Stimulated activated CD8-positive, alpha-beta memory T cell treated with anti-CD3 and anti-CD28 coated beads, Interleukin-7, amount 100 ng/mL, for 4 hours (primary cell): ENCODE measurements at places on chromosomes 3 and 15.

DNA sequence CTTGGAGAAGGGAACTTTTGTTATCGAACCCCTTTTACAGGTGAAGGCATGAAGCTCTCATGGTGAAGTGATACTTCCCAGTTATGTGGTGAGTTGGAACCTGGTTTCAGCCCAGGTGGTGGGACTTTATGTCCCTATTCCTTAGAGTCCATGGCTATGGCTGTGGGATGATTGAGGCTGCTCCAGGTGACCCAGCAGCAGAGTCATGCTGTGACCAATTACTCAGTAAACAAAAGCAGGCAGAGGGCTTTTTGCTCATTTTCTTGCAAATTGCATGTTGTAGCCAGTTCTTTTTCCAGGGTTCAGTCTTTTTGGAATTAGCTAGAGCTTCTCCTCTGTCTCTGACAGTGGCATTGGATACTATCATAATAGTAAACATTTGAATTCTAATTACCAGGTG lies 70.7 kb downstream of the CACNA2D3 start:
- DNase-seq, result no peak

GRCh38 chr15:66778314-66778665 lies 76.3 kb downstream of the SMAD6 start:
- no peak for DNase-seq

DNA sequence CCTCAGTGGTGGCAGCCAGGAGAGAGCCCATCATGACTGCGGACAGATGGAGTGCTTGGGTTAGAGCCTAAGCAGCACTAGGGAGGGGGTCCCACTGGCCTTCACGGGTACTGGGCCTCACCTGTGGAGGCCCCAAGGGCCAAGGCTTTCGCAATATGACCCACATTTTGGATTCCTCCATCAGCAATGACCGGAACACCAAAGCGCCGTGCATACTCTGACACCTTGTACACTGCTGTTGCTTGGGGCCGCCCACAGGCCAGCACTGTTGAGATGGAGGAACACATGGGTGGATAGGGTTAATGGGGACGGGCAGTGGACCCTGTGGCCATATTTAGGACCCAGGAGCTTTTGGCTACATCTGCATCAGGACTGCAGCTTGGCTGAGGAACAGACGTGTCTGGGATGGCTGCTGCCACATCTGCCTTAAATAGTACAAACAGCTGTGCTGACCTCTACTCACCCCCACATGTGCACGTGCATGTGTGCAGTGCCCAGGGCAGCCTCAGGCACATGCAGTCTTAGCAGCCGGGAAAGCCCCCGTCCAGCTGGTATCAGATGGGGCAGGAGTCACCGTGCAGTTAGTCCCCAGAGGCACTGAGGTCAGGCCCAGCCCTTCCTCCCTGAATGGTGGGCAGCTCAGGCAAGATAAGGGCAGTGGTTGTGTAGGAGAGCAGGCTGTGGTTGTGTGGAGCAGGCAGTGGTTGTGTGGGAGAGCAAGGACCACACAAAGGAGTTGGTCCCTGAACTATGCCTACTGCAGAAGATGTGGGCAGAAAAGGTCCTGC lies 3.3 kb downstream of the NDUFAF3 start:
- no peak for DNase-seq

GRCh38 chr15:42080919-42081830 lies 13.2 kb downstream of the PLA2G4D start:
- no peak for DNase-seq

DNA sequence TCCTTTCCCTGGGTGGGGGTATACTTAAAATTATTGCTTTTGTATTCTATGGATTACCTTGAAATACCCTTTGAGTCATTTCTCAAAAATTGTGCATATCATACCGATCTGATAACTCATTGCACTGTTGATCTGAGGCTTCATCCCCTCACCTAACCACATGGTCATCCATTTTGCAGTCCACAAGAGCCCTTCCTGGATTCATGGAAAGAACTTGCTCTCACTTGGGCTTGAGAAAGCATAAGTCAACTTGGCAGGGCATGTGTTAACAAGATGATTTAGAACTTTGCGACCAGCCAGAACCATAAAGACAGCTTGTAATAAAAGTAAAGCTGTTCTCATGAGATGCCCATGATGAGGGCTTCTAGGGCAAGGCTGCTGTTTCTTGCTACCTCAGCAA lies 22.2 kb downstream of the MME start:
- no peak for DNase-seq

DNA sequence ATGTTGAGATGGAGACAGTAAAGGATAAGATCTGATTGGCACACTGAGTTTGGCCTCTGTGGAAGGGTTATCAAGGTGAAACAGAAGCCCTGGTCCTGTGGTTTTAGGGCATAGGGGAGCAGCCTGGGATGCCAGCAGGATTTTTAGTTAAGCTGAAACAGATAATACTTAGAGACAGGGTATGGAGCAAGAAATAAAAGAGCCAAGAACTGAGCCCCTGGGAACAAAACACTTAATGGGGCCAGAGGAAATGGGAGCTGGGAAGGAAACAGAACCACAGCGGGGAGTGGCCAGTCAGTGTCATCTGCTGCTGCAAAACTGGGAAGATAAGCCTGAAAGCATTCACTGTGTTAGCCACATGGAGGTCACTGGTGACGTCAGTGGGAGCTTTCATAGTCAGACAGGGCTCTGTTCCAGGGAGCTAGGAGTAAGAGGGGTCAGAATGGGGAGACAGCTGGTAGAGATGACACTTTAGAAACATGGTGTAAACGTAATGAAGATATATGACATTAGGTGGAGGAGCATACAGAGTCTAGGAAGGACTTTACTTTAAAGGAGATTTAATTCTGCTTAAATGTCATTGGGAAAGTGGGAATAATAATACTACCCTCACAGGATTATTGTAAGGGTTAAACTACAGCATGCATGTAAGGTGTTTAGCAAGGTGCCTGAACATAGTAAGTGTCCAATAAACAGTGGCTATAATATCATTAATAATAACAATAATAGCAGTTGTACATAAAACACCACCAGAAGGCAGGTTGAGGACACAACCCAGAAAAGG lies 172.7 kb upstream of the CTNNB1 start:
- DNase-seq, result no peak

GRCh38 chr3:156530980-156531379 lies 23.9 kb downstream of the SSR3 start:
- DNase-seq, result no peak

GRCh38 chr15:67520321-67521028 lies 456 bp upstream of the C15orf61 start:
- DNase-seq, result no peak

GRCh38 chr15:59830098-59830497 lies 141.0 kb upstream of the BNIP2 start:
- DNase-seq, result no peak

DNA sequence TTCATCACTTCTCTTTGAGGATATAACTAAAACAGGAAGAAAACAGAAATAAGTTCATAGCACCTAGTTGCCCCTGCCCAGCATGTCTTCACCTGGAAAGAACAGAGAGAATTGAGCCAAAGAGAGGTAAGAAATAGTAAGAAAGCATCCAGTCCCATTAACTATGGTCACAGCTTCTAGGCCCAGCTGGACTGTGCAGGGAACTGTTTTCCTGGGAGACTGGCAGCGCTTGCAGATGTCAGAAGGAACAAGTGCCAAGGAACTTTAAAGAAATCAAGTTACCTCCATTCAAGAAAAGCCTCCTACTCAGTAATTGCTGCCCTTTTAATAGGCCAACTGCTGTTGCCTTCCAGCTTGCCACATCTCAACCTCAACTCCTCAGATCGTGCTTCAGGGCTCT lies 17.8 kb upstream of the CPB1 start:
- DNase-seq, result no peak

DNA sequence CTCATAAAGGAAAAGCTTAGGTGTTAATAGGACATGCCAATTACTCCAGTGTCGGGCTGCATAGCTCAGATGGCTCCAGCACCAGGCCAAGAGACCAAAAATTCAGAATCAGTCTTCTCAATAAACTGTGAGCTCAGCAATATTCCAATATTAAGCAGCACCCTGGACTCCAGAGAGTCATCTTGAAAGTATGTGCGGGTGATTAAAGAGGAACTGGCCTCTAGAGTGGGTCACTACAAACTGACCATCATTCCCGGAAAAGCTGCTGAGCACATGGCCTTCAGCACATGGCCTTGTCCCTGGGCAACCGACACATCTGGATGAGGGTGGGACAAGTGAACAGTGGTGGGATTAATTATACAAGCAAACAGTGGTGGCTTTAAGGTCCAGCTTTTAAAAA lies 59.0 kb downstream of the MAGI1 start:
- DNase-seq, result no peak

- DNase-seq, result no peak
Observed at GRCh38 chr3:7328339-7328738, 467.4 kb downstream of the GRM7 start.

DNA sequence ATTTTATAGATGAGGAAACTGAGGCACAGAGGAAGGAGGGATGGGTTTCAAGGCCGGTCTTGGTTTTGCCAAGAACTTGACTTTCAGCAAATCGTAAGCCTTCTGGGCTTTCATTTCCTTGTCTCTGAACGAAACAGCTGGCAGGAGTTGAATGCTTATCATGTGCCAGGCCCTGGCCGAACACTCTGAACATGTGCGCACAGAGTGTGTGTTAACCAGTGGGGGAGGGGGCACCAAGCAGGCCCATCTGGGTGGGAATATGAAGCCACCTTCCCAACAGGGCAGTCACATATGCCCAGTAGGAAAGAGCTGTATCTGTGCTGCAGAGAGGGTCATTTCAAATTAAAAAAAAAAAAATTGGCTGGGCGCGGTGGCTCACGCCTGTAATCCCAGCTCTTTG lies 29.3 kb downstream of the ZNF710 start:
- DNase-seq, result no peak

DNA sequence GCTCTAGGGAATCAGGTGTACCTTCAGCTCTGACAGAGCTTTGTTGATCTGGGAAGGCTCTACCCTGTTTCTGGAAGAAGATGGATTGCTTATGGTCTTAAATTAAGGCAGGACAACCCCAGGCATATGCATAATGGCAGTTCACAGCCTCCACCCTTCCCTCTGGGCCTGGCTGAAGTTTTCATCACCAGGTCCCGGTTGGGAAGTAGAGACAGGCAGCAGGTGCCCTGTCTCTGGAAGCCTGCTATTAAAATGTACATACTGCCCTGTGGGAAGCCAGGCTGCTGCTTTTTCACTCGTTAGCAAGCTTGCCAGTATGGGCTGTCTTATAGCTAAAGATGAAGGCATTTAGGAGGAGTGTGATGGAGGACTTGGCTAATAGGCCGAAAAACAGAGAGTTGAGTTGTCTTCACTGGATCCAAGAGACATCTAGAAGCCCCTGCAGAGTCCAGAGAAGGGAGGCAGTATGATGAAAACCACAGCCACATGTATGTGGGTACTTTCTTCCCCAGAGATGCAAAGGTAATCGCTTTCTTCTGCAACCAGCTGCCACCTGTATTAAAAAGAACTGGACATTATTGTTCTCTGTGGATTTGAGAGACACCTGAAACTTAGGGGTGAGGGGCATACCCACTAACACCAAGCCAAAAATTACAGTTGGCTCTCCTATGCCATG lies 34.4 kb downstream of the ABHD2 start:
- no peak for DNase-seq

GRCh38 chr3:66053550-66054094 lies 14.9 kb upstream of the MAGI1 start:
- DNase-seq, result no peak

DNA sequence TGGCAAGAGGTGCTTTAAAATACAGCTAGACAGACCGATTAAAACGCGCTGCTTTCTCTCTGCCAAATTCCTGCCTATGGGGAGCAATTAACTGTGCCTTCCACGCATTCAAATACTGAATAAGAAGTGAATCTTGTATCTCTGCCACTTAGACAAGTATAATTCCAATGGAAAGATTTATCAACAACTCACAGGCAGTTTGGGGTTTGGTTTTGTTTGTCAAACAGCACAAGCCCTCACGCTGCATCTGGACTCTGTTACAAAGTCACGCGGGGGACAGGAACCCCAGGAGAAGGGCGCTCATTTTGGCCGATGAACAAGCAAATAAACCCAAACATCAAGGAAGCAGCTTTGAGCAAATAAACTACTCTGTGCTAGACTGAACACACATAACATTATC lies 61.8 kb upstream of the TMCO5A start:
- no peak for DNase-seq

GRCh38 chr15:35427091-35427490 lies 118.9 kb downstream of the DPH6 start:
- no peak for DNase-seq

DNA sequence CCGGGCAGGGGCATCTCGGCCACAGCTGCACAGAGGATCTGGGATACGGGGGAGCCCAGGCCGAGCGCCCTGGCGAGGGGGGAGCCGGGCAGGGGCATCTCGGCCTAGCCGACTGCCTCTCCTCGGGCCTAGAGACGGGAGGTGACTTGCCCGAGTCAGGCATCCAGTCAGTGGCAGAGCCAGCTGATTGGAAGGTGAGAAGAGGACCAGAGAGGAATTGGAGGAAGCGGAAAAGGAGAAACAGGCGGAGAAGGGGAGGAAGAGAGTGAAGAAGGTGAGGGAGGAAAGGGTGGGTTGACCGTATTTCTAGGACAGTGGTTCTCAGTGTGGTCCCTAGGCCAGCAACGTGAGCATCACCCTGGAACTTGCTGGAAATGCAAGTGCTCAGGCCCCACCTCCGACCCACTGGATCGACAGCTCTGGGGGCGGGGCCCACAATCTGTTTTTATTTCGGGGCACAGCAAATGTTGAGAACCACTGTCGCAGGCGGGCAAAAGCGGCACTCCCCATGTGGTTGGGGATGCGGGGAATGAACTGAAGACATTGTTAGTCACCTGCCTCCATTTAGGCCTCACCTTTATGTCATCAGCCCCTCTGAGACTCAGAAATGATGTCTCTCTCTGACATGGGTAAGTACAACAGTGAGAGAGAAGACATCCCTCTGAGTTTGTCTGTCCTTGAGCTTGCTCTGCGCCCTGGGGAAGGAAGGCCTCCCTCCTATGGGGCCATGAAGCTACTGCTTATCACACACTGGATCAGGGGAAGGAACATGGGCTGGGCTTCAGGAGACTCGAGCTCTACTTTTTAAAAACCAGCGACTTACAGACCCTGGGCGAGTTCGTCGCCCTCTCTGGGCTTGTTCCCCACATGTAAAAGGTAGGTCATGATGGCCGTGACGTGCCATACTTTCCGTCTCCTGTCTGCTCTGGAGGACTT lies 1.0 kb upstream of the MELTF start:
- DNase-seq, result no peak

- no peak for DNase-seq
Observed at GRCh38 chr3:134161898-134162615, 88.6 kb downstream of the RYK start.

- no peak for DNase-seq
Observed at GRCh38 chr3:190912736-190913135, 50.2 kb upstream of the GMNC start.

- DNase-seq, result no peak
Observed at GRCh38 chr3:25725810-25726209, 57.4 kb downstream of the NGLY1 start.

- DNase-seq, result no peak
Observed at GRCh38 chr15:34847598-34847997, 52.2 kb upstream of the ACTC1 start.

GRCh38 chr3:182979103-182979673 lies 1.1 kb downstream of the DCUN1D1 start:
- no peak for DNase-seq

- DNase-seq, result no peak
Observed at GRCh38 chr3:65914740-65915367, 123.9 kb downstream of the MAGI1 start.
